Femur (tissue), 1 donor: ENCODE measurements at places on chromosomes 4 and X.

DNA sequence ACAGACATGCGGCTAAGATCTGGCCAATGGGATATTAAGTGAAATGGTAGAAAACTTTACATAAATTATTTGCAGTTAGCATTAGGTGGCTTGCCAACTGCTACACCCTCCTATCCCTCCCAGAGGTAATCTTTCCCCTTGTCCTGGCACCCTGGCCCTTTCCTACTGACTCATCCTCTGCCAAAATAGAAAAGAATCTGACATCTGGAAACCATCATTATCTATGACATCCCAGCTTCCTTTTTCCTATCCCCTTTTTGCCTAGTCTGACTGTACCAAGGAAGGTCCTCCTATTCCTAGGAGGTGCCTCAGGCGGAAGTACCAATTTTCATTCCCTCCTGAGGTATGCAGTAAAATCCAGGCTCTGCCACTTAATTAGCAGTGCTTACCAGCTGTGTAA lies 163.6 kb upstream of the KLF3 start:
- no peak for DNase-seq

GRCh38 chr4:4542774-4543485 lies 1.1 kb upstream of the STX18 start:
- no peak for DNase-seq

GRCh38 chr4:24472514-24473308 lies 111.6 kb downstream of the DHX15 start:
- DNase-seq = peak; percentile 92

DNA sequence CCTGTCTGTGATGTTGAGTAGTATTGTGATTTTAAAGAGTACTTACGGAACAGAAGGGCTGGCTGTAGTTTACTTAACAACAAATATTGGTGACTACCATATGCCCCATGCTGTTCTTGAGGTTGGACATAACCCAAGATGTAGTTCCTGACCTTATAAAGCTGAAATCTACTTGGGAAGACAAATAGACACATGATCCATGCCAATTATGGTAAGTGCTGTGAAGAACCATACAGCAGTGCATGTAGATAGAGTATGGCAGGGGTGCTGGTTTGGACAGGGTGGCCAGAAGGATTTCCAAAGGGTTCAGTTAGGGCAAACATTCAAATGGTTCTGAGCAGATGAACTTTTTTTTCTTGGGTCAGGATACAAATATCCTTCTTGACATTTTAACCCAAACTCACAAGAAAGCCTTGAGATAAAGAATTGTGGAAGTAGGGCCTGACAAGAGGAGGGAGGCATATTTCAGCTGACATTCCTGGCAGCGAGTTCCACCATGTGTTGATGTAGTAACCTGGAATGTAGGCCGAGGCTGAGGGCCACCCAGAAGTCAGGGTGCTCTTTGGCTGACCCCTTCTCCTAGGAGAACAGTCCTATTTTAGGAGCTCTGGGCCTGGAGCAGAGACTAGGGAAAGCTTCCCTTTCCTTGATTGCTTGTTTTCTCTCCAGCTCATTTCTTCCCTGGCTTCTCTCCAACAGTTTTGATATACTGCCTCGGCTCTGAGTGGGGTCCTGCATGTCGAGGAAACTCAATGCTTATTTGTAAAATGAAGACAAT lies 74.2 kb downstream of the FREM3 start:
- peak; percentile 88 for DNase-seq

- DNase-seq = no peak
Measured at GRCh38 chrX:15014281-15014680, 141.1 kb downstream of the MOSPD2 start.

DNA sequence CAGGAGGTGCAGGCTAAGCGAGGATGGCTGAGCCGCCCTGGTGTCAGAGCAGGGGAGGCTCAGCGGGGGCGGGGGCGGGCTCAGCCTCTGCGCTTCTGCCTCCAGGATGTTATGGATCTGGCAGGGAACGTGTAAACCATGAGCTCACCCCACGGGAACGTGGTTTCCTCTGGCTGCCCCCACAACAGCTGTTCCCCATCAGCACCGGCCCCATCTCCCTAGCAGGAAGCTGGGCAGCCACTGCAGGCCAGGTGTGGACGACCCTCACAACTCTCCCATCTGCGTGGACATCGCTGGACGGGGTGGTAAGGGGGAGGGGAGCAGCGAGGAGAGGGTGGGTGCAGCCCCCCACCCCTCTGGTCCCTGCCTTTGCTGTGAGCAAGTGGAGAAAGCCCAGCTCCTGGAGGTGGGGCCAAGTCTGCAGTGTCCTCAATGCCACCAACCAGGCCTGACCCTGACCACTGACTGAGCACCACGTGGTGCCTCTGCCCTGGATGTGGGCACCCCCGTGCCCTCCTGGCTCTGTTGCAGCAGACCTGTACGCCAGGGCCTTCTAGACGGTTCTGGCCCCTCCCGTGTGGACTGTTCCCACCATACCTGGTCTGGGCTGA lies 28.1 kb upstream of the SPON2 start:
- DNase-seq = peak; percentile 92

DNA sequence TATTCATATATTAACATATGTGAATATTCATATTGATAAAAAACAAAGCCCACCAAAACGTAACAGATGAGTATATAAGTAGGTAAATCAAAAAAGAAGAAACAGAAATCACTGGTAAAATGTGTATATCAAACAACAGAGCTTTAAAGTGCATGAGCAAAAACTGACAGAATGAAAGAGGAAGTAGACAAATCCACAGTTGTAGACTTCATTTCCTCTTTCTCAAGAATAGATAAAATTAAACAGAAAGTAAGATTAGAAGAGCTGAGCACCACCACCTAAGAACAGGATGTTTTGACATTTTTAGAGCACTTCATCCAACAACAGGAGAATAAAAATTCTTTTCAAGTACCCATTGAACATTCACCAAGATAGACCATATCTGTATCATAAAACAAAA lies 64.6 kb downstream of the CNKSR2 start:
- no peak for DNase-seq

DNA sequence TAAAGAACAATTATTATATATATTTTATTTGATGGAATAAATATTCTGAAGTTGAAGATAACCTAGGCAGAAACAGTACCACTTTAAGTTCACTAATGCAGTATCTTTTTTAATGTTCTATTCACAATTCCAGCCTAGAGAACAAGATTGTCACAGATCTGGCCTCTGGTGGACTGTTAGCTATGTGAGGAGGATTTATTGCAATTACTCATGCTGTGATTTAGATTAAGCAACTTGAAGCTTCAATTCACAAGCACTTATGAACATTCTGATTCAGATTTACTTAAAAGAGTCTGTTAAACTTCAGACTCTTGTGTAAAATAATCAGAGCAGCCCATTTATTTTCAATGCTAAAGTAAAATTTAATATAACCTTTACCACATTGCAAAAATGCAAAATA lies 1489.8 kb downstream of the STIM2 start:
- no peak for DNase-seq

GRCh38 chr4:105543881-105544280 lies 8.5 kb upstream of the ARHGEF38 start:
- DNase-seq = no peak

- DNase-seq = no peak
Measured at GRCh38 chr4:10925996-10926395, 241.4 kb upstream of the CLNK start.

DNA sequence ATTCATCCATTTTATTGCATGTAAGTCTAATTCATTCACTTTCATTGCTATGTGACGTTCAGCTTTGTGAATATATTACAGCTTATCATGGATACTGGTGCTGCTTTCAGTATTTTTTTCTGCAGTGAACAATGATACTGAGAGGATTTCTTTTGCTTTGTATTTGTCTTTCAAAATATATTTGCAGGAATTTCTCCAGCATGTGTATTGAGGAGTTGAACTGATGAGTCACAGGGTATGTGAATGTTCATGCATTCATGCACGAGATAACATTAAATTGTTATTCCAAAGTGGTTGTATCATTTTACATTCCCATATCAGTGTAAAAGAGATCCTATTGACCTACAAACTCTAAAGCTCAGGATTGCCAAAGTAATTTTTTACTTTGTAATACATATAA lies 283.8 kb upstream of the ARSJ start:
- DNase-seq = no peak

- DNase-seq = no peak
Measured at GRCh38 chrX:101395789-101396188, 5.0 kb downstream of the RPL36A start.

DNA sequence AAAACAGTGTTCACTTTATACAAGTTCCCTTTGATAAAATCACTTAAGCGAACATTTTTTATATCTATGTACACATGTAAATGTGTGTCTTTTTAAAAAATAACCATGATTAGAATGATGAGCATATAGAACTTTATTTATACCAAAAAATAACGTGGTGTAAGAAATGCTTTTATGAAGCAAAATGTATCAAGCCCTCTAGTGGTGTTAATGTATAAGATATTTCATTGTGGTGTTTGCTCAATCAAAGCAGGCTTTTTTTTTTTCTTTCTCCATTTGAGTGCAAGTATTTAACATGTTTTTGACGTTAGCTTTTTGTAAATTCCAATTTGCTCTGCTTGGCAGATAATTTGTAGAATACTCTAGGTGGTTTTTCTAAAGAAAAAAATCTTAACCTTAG lies 2092.4 kb upstream of the TENM3 start:
- DNase-seq = no peak

DNA sequence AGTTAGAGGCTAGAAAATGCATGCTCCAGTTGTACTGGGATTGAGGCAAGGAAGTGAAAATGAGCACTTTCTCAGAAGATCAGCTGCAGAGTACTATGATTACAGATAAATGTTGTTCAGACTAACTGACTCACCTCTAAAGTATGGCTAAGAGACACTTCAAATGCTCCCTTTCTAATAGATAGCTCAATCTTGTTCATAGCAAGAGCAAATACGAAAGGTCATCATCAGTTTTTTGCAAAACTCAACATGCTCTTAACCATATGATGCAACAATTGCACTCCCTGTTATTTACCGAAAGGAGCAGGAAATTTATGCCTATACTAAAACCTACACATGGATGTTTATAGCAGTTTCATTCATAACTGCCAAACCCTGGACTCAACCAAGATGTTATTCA lies 838.4 kb upstream of the INTU start:
- no peak for DNase-seq

DNA sequence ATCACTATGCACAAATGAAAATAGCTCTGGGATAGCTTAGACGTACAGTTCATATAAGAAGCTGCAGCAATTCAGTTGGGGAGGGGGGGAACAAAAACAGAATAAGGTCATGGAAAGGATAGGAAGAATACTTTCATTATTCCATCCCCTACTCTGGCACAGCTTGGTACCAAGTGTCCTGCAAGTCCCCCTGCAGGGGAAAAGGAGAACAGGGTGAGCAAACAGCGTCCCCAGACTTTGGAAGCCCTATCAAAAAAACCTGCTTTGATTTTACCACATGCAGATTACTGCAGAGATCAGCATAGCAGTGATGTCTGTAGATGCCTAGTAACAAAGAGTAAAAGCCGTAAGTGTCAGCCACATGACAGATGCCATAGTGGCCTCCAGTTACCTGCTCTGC lies 209.4 kb upstream of the NEIL3 start:
- DNase-seq = no peak

DNA sequence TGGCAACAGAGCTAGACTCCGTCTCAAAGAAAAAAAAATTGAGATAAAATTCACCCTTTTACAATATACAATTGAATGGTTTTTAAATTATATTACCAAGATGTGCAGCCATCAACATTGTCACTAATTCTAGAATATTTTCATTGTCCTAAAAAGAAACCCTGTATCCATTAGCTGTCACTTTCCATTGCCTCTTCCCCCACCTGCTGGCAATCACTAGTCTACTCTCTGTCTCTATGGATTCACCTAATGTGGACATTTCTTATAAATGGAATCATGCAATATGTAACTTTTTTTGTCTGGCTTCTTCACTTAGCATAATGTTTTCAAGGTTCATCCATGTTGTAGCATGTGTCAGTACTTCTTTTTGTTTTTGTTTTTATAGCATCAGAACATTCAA lies 20.8 kb downstream of the ABHD18 start:
- DNase-seq = no peak

DNA sequence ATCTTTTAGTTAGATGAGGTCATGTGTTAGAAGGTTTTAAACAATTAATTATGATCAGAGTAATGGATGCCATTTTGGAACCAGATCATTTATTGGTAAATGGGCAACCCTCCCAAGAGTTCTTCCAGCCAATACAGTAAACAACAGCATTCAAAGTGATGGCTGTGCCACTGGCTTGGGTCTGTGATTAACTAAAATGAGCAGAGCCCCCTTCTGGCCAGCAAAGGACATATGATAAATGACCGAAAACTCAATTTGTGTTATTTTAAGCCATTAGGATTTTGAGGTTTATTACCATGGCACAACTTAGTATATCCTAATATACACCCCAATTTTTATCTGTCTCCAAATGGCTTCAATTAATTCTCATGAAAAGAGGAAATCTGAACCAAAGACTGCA lies 90.8 kb upstream of the NPFFR2 start:
- no peak for DNase-seq

DNA sequence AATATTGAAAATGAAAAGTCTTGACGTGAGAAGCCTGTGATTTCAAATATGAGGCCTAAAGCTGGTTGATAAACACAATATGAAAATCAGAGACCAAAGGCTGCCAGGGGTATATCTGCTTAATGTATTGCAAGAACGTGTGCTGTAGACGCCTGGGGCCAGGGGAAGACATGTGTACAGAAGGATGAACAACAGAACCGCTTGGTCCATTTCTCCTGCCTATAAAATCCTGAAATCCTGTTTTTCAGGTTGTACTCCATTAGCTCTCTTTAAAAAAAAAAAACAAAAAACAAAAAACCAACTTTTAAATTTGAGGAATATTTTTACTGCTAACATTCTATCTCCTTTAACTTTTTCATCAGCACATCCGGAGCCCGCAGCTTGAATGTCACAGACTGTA lies 109.2 kb downstream of the STOX2 start:
- no peak for DNase-seq

DNA sequence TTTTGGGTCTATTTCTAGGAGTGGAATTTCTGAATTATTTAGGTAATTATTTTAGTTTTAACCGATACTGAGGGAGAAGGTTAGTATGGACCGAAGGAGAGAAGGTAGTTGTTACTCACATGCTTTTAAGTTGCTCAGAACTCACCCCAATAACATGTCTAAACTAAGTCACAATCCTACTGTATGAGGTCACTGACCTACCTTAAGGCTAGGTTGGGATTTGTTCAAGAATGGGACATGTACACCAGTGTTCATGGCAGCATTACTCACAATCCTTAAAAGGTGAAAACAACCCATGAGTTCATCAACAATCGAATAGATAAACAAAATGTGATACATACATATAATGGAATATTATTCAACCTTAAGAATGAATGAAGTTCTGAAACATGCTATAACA lies 90.5 kb downstream of the MSN start:
- no peak for DNase-seq

GRCh38 chr4:104381729-104382128 lies 113.0 kb downstream of the CXXC4 start:
- no peak for DNase-seq

- no peak for DNase-seq
Measured at GRCh38 chrX:63363788-63364187, 12.7 kb upstream of the SPIN4 start.

DNA sequence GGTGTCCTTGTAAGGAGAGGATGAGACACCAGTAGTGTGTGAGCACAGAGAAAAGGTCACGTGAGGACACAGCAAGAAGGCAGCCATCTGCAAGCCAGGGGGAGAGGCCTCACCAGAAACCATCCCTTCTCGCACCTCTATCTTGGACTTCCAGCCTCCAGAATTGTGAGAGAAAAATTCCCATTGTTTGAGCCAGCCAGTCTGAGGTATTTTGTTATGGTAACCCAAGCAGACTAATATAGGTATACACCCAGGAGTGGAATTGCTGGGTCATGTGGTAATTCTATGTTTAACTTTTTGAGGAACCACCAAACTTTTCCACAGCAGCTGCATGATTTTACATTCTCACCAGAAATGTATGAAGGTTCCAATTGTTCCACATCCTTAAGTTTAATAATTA lies 25.6 kb downstream of the ZDHHC9 start:
- no peak for DNase-seq
